ENCODE measurements at places on chromosomes 5 and 9.

- DNase-seq: peak; percentile 76
These were observed 6.6 kb upstream of the MSMP start for GRCh38 chr9:35760651-35761050.

DNA sequence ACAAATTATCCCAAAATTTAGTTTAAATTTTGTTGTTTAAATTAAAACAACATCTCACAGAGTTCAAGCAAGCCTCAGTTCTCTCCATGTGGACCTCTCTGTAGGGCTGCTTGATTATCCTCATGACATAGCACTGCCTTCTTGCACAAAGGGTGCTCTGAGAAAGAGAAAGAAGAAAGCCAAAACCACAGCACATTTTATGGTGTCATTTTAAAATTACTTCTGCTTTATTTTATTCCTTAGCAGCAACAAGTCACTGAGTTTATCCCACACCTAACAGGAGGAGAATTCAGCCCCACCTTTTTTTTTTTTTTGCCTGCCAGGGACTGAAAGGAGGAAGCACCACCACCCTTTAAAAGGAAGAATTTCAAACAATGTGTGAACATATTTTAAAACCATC is 12.8 kb upstream of the KCNV2 start:
- no peak for DNase-seq

DNA sequence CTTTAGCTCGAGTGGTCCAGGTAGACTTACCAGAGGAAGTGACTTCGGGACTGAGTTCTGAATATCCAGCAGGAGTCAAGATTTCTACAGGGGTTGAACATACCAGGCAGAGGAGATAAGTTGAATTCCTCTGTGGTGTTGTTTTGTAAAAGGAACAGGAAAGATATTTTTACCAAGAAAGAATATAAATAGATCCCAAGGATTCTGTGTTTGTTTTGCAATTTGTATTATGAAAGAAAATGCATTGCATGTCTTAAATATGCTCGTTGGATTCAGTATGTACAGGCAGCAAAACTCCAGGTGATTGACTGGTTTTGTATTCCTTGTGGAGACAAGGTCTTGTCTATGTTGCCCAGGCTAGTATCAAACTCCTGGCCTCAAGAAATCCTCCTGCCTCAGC is 197.8 kb downstream of the FRMD3 start:
- DNase-seq: no peak

DNA sequence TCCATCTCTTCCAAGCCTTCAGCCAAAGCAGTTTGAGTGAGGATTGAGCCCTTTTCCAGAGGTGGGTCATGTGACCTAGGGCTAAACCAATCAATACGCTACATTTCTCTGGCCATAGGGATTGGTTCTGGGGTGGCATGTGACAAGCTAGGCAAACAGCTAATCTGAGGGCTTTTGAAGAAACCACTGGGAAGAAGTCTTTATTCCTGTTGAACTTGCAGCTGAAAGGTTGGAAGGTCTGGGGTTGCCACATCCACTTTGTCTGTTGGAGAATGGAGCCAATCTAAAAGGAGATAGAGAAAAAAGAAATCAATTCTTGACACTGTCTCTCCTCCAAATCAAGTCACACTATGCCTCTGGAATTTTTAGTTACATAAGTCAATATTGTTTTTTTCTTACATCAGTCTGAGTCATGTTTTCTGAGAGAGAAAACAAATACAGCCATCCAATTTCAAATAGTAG is 637.8 kb upstream of the WWC1 start:
- no peak for DNase-seq

GRCh38 chr9:122951056-122951455 is 10.2 kb downstream of the RABGAP1 start:
- DNase-seq: no peak

GRCh38 chr9:14661421-14662059 is 31.7 kb downstream of the ZDHHC21 start:
- no peak for DNase-seq

DNA sequence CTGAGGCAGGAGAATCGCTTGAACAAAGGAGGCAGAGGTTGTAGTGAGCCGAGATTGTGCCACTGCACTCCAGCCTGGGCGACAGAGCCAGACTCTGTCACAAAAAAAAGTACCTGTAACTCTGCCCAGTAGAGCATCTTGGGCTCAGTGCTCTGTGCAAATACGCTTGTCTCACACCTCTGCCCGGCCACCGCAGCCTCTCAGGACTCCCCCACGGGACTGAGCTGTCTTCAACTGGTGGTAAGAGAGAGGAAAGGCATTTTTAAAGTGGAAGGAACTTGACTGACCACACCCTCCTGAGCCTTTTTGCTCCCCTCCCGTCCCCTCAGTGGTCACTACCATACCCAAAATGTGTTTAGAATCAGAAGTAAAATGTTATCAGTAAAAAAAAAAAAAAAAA is 174.3 kb upstream of the PIK3R1 start:
- no peak for DNase-seq

GRCh38 chr9:37632479-37632878 is 18.3 kb upstream of the FRMPD1 start:
- no peak for DNase-seq

- DNase-seq: no peak
These were observed 68.8 kb downstream of the JAKMIP2 start for GRCh38 chr5:147713550-147714295.

GRCh38 chr5:933251-933861 is 40.7 kb downstream of the TRIP13 start:
- DNase-seq: no peak

DNA sequence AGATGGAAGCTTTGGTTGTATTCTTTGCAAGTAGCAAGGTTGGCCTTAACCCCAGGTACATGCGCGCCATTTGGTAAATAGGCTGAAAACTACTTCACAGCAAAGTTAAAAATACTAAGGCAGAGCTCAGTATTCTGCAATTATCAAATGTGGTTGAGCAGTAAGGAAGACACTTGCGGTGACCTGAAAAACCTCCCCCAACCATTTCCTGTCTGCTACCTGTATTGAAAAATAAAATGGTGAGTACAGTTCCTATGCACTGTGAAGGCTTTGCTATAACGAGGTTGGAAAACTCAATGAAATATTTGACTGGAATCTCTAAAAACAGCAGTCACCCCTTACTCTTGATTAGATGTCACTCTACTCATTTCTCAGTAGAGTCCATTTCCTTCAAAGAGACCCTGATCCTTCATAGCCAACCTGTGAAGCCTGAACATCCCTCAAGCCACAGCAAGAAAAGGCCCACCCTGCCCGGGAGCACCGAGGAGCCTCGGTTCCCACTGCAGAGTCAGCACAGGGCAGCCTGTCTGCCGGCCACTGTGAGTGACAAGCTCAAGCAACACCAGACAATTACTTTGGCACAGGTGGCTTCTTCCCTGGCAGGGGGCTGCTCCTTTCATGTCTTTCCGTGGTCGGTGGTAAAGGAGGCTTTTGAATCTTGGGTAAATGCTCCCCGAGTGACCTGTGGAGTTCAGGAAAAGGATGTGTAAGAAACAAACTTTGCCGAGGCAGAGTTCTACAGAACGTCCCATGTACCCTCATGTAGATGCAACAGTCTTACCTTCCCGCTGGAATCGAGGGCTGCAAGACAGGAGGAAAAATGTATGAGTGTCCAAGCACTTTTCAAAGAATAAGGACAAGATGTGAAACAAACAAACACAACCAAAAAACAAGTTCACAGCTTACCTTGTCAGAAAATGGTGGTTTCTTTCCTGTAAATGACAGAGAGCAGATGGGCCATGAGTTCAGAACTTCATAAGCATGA is 29.6 kb downstream of the C5orf58 start:
- DNase-seq: no peak

GRCh38 chr5:63564789-63565188 is 397.5 kb downstream of the HTR1A start:
- DNase-seq: no peak

DNA sequence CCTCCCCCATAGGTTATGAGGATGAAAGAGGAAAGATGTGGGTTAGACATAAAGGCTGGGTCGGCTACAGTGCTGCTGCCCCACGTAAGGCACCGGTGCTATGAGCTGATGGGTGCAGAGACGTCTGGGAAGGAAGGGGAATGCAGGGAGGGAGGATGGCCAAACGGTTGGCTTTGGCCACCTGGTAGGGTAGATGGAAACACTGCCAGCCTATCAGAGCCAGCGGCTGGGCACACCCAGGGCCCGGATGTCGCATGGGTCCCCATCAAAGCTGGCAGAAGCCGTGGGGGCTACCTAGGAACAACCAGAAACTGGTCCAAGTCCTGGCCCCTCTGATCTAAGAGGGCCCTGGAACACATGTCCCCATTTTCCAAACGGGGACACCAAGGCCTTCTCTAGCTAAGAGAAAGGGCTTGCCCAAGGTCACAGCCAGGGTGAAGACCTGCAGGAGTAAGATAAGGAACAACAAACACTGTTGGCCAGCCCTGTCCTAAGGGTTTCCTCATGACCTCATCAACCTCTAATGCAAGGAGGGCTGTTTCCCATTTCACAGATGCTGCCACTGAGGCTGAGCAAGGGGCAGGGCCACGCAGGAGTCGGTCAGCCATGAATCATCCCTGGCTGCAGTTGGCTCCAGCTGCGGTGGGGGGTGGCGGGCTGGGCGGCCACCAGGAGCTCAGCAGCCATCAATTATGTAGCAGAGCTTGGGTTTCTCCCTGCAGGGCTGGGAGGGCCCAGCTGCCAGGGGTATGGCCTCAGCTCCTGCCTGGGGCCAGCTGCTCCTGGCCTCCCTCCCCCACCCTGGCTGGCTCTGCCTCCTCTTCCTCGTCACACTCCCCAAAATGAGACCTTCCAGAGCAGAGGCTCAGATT is 4.9 kb downstream of the SH3GLB2 start:
- DNase-seq: peak; percentile 68

DNA sequence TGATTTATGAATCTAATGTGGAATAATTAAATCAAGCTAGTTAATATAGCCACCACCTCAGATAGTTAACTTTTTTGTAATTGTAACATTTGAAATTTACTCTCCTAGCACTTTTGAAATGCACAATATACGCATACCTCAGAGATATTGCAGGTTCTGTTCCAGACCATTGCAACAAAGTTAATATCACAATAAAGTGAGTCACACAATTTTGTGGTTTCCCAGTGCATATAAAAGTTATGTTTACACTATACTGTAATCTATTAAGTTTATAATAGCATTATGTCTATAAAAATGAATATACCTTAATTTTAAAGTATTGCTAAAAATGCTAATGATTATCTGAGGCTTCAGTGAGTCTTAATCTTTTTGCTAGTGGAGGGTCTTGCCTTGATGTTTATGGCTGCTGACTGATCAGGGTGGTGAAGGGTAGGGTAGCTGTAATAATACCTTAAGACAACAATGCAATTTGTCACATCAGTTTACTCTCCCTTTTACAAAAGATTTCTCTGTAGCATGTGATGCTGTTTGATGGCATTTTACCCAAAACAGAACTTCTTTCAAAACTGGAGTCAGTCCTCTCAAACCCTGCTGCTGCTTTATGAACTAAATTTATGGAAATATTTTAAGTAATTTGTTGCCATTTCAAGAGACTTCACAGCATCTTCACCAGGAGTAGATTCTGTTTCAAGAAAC is 235.1 kb upstream of the ADAMTSL1 start:
- DNase-seq: no peak

GRCh38 chr9:37732086-37732741 is 21.4 kb upstream of the TRMT10B start:
- no peak for DNase-seq

GRCh38 chr9:108994695-108995094 is 18.6 kb downstream of the CTNNAL1 start:
- DNase-seq: no peak

GRCh38 chr9:91197232-91198181 is 164.2 kb downstream of the AUH start:
- DNase-seq: peak; percentile 97

- no peak for DNase-seq
These were observed 73.1 kb downstream of the RAPGEF1 start for GRCh38 chr9:131666774-131667173.

DNA sequence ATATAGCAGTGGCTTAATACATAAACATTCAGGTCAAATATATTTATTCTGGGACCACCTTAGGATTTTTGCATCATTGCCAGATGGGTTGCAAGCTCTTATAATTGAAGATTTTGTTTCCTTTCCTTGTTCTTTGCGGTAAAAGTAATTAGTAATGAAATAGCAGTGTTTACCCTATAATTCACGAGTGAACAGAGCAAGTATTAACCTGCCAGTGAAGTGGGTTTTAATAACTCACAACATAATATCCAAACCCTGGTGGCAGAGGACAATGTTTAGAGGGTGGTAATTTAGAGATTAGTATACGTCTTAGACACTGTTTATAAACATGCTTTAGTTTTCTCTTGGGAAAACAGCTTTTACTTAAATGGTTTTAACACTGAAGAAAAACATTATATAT is 11.8 kb downstream of the ARL14EPL start:
- no peak for DNase-seq

DNA sequence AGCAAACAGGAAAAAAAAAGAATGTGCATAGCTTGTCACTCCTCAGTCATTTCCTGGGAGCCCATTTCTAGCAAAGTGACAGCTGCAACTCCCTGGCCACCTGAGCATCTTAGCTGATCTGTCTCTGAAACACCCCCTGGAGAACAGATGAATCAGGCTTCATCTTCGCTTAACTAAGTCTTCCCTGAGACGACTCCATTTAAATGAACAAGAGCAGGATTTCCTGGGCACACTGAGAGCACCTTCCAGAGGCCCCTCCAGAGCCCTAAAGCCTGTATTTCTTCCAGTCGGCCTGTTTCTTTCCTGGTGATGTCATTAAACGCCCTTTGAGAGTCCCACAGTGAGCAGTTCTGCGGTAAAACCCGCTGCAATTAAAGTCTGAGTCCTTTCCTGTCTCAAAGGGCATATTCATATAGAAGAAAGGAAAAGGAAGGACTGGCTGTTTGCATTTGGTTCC is 13.9 kb downstream of the TGFBI start:
- DNase-seq: peak; percentile 69

GRCh38 chr5:177402271-177403043 is 2.0 kb upstream of the PFN3 start:
- no peak for DNase-seq

DNA sequence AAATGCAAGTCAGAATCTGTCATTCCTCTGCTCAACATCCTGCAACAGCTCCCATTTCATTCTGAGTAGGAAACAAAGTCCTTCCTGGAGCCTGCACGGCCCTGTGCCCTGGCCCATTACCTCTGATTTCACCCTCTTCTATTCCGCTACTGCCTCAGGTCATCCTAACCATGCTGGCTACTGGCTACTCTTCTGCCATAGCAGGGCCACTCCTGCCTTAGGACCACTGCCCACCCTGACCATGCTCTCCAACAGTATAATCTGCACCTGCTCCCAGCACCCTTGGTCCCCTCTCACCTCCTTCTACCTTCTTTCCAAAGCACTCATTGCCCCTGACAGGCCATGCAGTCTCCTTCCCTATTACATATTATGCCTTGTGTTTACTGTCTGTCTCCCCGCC is 8.2 kb downstream of the DPH7 start:
- no peak for DNase-seq

DNA sequence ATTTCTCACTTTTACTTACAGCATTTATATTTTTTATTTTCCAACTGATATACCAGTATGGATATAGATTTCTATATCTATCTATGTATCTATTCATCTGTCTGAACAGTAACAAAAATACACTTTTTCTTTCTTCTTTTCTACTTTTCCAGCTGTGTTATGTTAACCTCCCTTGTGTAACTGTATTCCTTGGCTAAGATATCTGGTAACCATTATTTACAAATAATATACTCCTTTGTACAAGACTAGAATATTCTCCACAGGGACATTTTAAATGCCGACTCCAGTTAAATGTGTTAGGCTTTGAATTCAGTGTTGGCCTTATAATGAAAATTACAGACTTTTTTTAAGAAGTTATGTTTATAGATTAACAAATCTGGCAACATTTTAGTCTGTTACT is 168.7 kb downstream of the XRCC4 start:
- DNase-seq: no peak

GRCh38 chr5:157020511-157021222 is 38.2 kb downstream of the HAVCR1 start:
- DNase-seq: no peak

- DNase-seq: no peak
These were observed 586.6 kb upstream of the TLE4 start for GRCh38 chr9:78985084-78985738.

All from stromal cell of bone marrow (primary cell).